ENCODE measurements at places on chromosomes 5 and 9.

DNA sequence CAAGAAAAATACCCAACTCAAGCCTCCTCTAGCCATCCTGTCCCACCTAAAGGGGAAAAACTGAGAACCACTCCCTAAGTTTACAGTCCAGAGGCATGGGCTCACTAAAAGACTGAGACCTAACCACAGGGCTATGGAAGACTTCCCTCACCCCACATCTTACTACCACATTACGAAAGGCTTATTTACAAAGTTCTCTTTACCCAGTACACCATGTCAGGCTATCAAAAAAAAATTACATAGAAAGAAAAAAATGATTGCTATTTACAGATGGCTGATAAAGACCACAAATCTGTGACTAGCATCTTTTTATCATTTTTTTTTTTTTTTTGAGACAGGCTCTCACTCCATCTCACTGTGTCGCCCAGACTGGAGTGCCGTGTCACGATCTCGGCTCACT, 69.7 kb upstream of the TNPO1 start:
- no peak for DNase-seq

DNA sequence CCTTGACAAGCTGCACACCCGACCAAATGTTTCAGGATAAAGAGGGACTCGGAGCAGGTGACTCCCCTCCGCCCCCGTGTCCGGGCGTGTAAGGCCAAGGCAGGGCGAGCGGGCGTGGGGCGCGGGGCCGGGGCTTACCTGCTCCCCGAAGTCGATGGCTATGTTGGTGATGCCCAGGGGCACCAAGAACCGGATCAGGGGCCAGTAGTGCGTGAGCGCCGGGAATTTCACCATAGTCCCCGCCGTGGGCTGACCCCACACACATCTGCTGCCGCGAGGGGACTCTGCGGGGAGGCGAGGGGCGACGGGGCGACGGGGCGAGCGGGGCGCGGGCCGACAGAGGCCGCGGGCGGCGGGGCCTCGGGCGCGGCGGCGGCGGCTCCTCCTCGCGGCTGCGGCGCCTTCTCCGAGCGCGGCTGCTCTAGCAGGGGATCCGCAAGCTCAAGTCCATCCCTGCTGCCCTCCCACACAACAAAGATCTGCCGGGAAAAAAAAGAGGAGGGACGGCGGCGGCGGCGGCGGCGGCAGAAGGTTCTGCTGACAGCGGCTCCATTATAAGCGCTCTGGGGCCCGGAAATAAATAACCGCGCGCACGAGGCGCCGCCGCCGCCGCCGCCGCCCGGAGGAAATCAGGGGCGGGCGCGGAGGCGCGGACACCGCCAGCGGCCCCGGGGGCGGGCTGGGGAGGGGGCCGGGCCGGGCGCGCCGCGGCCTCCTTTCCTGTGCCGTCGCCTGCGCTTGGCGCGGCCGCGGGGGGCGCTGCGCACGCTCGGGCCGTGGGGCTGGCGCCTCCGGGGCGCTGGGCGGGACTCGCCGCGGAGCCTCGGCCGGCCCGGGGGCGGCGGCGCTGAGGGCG, at the start of gene ANKH:
Gene ANKH (minus strand): TSS at position 565 of the 856 bp plus-strand sequence. CDS start 331 bp downstream, at position 234.
- peak; percentile 69 for DNase-seq

GRCh38 chr9:81613002-81613812, 76.1 kb downstream of the TLE1 start:
- no peak for DNase-seq

- no peak for DNase-seq
Observed at GRCh38 chr9:135820661-135821060, 86.7 kb downstream of the CAMSAP1 start.

DNA sequence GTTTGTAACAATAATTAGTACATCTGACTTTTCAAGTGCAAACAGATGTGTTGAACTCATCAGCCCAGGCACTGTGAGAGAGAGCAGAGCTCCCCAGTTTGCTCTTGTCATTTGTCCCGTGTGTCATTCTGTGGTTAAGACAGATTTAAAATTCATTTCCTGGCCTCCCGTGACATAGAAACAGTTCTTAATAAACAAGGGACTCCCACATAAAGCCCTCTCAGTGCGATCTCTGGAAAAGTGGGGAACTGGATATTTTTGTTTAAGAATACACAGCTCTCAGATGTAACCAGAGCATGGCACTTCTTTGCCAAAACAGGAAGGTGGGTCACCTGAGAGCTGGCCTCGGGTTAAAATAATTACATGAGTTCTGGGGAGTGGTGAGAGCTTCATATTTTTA, 58.6 kb downstream of the PRKACG start:
- no peak for DNase-seq

GRCh38 chr5:169760229-169760628, 123.2 kb downstream of the DOCK2 start:
- no peak for DNase-seq

DNA sequence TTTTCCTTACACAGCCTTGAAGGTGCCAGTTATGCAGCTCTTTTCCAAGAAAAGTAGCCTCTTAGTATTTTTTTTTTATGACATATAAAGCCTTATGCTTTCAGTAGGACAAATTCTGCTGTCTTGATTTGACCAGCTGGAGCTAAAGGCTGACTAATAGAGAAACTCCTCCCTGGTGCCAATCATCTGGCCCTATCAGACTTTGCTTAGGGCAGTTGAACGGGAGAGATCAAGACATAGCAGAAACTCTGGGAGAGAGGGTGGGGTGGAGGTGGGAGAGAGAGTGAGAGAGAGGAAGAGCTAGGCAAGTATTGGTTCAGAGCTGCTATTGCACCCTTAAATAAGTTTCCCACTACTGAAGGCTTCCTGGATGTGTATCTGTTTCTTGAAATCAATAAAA, 100.2 kb downstream of the SEC61B start:
- DNase-seq, result no peak

DNA sequence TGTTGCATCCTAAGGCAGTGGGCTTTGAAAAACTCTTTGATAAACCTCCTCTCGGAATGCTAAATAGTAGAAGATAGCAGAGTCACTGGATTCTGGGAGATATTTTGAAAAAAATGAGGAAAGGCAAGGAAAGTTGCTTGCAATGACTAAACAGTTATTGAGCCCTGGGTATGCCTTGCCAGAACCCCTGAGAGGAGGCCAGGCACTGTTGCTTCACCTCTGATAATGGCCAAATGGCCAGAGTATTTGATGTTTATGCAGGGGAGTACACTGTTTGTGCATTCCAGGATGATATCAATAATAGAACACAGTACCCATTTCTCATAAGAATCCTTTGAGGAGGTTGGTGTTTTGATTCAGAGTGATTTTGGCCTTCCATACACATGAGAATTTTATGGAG, 935.1 kb upstream of the WWC1 start:
- no peak for DNase-seq

GRCh38 chr9:126965541-126966428, 51.2 kb downstream of the RALGPS1 start:
- DNase-seq, result peak; percentile 80

GRCh38 chr9:129900263-129901027, 65.2 kb downstream of the USP20 start:
- DNase-seq, result no peak

DNA sequence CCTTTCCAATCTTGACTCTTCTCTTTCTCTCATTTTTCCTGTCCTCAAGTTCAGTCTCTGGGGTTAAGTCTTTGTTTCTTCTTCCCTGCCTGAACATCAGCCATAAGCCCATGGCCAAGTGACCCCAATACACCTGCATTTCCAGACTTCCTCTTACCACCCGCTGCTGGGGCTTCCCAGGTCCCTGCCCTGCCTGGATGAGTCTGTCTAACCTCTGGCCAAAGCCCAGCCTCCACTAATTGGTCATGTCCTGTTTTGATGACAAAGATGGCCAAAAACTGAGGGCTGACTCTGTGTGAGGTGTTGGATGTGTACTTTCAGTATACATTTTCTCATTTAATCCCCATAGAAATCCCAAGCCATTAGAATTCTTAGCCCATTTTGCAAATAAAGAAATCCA, 47.3 kb downstream of the SH3TC2 start:
- no peak for DNase-seq

- DNase-seq, result no peak
Observed at GRCh38 chr9:137017791-137018497, 10.1 kb downstream of the ABCA2 start.

- DNase-seq, result no peak
Observed at GRCh38 chr5:158621391-158621790, 478.3 kb downstream of the EBF1 start.

DNA sequence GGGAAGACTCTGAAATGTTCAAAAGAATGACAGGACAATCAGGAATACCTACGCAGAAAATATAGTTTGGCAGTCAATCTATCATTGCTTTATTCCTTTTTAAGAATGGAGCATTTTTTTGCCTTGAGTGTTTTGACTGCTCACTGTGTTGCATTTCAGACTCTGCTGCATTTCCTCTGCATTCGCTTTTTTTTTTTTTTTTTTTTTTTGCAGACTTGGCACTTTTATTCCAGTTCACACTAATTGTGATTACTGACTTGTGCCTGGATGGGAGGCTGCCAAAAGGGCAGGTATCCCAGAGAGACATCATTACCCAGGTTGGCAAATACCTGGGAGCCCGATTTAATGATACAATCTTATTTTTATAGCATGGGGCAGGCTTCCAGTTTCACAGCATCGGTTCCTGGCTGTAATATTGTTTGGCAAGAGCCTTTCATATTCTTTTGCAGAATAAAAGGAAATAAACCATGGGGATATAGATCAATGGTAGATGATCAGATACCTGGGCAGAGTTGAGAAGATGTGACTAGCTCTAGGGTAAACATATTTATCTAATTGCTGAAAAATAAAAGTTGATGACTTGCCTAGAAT, 1132.6 kb downstream of the MAT2B start:
- no peak for DNase-seq

- DNase-seq, result no peak
Observed at GRCh38 chr5:174425964-174426290, 298.5 kb upstream of the MSX2 start.

- DNase-seq, result no peak
Observed at GRCh38 chr9:114031948-114032840, 45.9 kb downstream of the AMBP start.

- no peak for DNase-seq
Observed at GRCh38 chr5:117863586-117864296, 1124.6 kb downstream of the DTWD2 start.

DNA sequence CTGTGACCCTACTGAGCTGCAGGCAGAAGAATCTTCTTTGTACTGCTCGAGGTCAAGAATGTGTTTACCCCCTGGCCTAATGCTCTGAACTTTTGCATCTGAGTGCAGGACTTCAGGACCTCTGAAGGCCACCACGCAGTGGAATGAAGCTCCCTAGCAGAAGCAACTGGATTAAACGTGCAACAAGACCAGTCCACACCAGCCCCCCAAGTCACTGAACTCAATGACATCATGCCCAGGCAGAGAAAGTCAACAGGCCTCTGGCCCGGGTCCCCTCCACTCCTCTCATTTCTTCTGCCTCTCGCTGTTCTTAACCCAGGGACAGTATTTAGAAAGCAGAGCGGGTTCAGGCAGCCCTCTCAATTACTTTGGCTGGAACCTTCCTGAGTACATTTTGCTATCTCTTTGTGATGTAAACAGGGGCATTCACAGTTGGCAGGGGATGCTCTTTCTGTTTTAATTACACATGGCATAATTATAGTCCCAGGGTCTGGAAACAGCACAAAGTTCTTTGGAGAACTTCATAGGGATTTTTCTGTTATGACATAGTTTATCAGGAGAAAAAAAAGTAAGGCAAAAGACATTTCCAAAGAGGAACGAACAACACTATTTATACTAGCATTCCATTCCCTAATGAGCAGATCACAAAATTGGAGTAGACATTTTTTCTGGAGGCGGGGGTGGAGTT, 108.2 kb upstream of the SPATA31D4 start:
- no peak for DNase-seq

DNA sequence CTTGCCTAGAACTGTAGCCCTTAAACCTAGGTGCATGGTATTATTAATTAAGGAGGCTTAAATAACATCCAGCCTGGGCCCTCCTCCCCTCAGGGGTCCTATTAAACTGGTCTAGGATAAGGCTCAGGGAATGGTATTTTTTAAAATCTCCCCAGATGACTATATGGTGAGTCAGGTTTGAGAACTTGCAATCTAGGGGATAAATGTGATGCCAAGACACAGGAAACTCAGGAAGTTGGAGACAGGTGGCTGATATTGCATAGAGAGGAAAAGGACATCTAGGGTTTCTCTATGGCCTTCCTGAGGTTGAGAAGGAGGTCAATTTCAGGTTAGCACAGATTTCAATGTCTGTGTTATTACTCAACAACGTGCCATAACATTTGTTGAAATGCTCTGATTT, 581.0 kb downstream of the TLE1 start:
- DNase-seq, result no peak

DNA sequence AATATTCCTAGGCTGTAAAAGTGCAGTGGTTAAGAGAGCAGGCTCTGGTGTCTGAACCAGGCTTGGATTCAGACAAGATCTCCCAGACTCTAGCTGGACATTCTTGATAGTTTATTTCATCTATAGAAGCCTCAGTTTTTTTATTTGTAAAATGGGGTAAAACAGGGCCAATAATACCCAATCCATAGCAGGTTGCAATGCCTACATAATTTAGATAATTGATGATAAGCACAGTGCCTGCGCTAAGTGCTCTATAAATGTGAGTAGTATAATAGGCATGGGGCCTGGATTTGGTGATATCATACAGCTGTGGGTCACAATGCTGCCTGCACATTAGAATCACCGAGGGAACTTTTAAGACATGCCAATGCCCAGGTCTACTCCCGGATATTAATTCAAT, 603.5 kb downstream of the ISL1 start:
- DNase-seq, result no peak

DNA sequence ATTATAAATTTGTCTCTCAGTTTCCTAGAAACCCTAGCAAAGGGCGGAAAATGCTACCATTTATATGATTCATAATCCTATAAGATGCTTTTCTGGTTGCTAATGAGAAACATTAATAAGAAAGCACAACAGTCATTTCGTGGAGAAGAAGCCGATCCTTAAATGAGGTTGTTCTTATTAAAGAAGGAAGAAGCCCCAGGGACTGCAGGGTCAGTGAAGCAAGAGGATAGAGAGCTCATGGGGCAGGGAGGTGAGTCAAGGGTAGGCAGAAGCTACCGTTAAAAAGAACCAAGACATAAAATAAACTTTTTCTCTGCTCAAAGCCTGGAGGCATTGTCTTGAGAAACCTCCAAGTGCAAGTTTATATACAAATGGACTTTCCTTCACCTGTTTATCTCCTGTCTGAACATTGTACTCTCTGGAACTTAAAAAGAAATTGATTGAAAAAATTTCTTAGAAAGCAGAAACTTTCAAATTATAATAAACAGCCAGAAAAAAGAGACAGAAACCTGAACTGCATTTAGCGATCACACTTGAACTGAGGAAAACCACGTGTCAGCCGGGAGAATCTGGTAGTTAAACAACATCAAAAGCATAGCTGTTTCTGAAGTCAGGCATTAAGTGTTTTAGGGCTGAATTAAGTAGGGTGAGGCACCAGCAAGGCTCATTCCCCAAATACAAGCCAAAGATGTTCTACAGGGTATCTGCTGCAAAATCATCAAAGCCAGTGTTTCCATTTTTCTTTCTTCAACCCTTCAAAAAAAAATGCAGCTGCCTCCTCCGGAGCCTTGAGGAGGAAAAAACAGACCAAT, 21.9 kb downstream of the HTR4 start:
- no peak for DNase-seq

Data from A549 (cell line).